ENCODE measurements at places on chromosomes 2 and 18.
A peak's percentile ranks its signal among the peaks of the same experiment; 100 is the strongest.

DNA sequence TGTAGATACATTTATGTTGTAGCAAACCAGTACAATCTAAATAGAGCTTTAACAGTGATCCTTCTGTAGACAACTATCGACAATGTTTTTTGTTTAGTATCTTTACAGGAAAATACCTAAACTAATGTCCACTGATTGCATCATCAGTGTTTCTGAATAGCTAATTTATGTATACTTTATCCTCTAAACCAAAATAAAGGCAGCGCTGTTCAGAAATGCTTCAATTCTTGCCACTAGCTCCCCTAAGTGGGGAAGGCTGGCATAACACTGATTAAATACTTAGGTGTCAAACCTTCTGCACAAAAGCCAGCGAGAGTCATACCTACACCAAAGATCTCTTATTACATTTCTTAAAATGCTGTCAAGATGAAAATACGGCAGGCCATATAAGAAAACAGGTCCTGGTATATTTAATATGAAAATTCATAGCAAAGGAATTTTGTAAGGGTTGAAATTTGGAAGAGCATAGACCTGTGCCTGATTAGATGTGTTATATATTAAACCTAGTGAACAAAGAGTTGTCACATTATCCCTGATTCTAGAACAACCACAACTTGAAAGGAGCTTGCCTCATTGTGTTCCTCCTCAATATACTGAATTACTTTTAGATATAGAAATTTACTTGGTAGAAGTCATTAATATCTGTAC, 1693.4 kb upstream of the SLC39A10 start:
- no peaks in the 10 kb centered on the region for H3K27me3 ChIP-seq
- no peaks in the 10 kb centered on the region for H3K36me3 ChIP-seq
- H3K27ac ChIP-seq, result no peak overlapping the region
- no peak overlapping the region for H3K4me3 ChIP-seq
- no peak for DNase-seq

DNA sequence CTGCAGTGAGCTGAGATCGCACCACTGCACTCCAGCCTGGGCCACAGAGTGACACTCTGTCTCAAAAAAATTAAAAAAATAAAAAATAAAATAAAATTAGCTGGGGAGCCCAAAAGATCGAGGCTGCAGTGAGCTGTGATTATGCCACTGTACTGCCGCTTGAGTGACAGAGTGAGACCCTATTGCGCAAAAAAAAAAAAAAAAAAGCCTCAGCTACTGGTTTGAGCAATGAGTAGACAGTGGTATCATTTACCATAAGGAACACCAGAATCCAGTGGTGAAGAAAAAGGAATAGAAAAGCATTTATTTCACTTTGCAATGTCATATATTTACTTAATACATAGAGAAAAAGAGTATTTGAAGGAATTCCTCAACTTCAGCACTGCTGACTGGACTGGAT, 3.0 kb downstream of the SAP130 start:
- H3K27ac ChIP-seq, result no peak overlapping the region
- H3K27me3 ChIP-seq, result no peaks in the 10 kb centered on the region
- no peaks in the 10 kb centered on the region for H3K36me3 ChIP-seq
- H3K4me3 ChIP-seq, result no peak overlapping the region
- peaks cover 5% of the 10 kb centered on the region for H3K4me1 ChIP-seq
- no peak for DNase-seq

GRCh38 chr2:63980794-63981193, 38.4 kb downstream of the VPS54 start:
- no peak for DNase-seq
- H3K27ac ChIP-seq, result no peak overlapping the region
- no peaks in the 10 kb centered on the region for H3K36me3 ChIP-seq
- H3K27me3 ChIP-seq, result no peaks in the 10 kb centered on the region
- H3K4me3 ChIP-seq, result no peak overlapping the region

- no peak for DNase-seq
- no peaks in the 10 kb centered on the region for H3K36me3 ChIP-seq
- no peak overlapping the region for H3K27ac ChIP-seq
- H3K27me3 ChIP-seq, result no peaks in the 10 kb centered on the region
- H3K4me3 ChIP-seq, result no peak overlapping the region
Observed at GRCh38 chr18:69978732-69979715, 31.4 kb upstream of the CD226 start.

- no peak overlapping the region for H3K27ac ChIP-seq
- H3K4me3 ChIP-seq, result no peak overlapping the region
- DNase-seq, result no peak
Observed at GRCh38 chr2:18063826-18064470, 185.5 kb downstream of the KCNS3 start.

- no peak for DNase-seq
- H3K4me3 ChIP-seq, result no peak overlapping the region
- no peaks in the 10 kb centered on the region for H3K36me3 ChIP-seq
- H3K27me3 ChIP-seq, result no peaks in the 10 kb centered on the region
- H3K27ac ChIP-seq, result no peak overlapping the region
Observed at GRCh38 chr2:86314125-86314524, 23.3 kb downstream of the REEP1 start.

DNA sequence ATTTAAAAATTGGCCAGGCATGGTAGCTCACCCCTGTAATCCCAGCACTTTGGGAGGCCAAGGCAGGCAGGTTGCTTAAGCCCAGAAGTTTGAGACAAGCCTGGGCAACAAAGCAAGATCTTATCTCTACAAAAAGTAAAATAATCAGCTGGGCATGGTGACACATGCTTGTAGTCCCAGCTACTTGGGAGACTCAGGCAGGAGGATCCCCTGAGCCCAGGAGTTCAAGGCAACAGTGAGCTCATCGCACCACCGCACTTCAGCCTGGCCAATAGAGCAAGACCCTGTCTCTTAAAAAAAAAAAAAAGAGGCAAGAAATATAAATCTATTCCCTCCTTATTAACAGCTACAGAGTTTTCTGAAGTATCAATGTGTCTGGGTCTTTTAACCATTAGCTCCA, 51.9 kb downstream of the ESCO1 start:
- H3K27ac ChIP-seq, result no peak overlapping the region
- peaks cover 19% of the 10 kb centered on the region for H3K4me1 ChIP-seq
- no peak for DNase-seq
- H3K4me3 ChIP-seq, result no peak overlapping the region

GRCh38 chr2:8595811-8596600, 85.8 kb upstream of the ID2 start:
- H3K4me3 ChIP-seq, result no peak overlapping the region
- no peaks in the 10 kb centered on the region for H3K27me3 ChIP-seq
- H3K4me1 ChIP-seq, result peaks cover 42% of the 10 kb centered on the region
- DNase-seq, result no peak
- no peaks in the 10 kb centered on the region for H3K36me3 ChIP-seq
- peak overlapping the region; percentile 61 for H3K27ac ChIP-seq

Measured in Caco-2 (cell line).